ENCODE measurements at places on chromosomes 2 and 18. TPM values are rescaled to one million over a fixed set of nuclear protein-coding genes. Genes with fewer than 3 reads are reported as not detected.

DNA sequence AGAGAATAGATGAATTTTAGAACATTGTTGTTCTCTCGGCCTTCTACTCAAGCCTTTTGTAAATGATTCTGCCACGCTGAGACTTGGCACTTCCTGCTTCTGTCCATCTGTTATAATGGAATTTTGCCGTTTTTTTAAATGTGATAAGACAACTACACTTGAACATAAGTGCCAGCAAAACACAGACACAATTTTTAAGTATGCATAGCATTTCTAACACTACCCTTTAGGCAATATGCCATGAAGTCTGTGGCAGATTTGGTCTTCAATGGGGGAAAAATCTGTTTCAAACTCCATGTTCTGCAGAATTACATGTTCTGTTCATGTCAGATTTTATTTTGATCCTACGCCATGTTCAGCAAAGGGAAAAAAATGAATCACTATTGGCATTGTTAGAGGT is 1170.7 kb upstream of the SLC39A10 start:
- no peak for DNase-seq

GRCh38 chr18:77098029-77098428 is 34.6 kb downstream of the MBP start:
- DNase-seq = no peak

GRCh38 chr2:101921319-101921952 is 70.3 kb upstream of the IL1R2 start:
- no peak for DNase-seq

GRCh38 chr2:148922062-148922461 is 47.0 kb downstream of the KIF5C start:
- no peak for DNase-seq

GRCh38 chr2:158011055-158011771 is 90.5 kb upstream of the UPP2 start:
- no peak for DNase-seq

DNA sequence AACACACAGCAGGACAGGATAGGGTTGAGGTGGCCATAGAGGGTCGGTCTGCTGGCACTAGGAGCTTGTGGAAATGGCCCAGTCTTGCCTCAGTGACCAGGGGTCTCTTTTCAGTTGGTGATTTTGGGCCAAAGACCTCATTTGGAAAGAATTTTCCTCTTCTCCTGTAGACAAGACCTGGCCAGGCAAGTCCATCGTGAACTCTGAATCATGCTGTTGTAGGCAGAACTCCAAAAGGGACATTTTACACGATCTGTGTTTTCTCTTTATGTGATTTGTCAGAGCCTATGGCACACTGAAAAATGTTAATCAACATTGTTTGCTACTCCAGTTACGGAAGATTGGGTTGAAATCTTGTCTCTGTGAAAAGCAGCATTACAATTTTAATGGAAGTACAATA is 126.1 kb upstream of the PXDN start:
- DNase-seq = no peak

DNA sequence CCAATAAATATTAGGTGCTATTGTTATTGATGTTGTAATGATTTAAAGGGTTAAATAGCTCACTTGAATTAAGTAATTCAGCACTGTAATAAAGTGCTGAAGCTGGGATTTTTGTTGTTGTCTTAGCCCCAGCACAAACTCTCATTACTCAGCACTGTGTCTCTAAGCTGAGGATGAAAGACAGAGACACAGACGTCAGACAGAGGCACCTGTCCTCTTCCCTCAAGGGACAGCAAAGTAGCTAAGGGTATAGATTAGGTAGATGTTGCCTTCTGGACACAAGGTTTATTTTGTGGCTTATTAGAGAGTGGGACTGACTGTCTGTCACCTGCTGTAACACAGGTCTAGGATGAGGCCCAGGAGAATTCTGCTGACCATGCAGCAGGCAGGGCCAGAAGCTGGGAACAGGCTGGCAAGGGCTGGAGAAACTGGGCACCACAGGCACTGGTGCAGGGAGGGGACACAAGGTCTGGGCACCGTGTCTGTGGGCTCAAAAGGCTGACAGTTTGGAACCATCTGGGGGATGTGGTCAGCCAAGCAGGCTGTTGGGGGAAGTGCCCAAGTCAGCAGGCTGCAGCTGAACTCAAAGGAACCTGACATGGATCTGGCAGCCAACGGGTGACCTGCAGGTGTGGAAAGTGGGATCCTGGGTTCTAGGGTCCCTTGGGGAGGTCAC is 20.0 kb upstream of the PTPN4 start:
- DNase-seq = no peak

GRCh38 chr2:1101982-1102590 is 151.4 kb downstream of the SNTG2 start:
- no peak for DNase-seq

DNA sequence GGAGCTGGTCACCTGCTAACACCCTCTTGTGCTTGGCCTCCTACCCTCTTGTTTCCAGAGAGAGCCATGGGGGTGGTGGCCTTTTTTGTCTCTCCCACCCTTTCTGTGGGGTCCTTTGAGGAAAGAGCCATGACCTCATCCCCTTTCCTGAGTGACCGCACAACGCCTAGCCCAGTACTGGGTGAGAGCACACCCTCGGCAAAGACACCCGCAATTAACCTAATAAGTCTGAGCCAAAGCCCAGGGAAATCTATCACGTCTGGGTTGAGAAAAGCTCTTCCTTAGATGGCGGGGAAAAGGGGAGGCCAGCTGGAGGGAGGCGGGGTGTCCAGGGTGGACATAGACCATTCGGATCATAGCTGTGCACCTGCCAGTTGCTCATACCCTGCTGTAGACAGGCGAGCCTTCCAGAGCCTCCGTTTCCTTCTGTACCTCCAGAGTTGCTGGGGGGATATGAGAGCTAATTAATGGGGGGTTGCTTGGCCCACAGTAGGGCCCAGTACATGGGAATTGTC is 93.7 kb upstream of the MCFD2 start:
- no peak for DNase-seq

ZAP70 gene
- 0.09 TPM for polyA plus RNA-seq

SP5 gene
- not detected for polyA plus RNA-seq
